NT2/D1 (cell line): ENCODE measurements at places on chromosomes 7 and 10.
A peak's percentile ranks its signal among the peaks of the same experiment; 100 is the strongest.

GRCh38 chr10:19663344-19663743 lies 152.9 kb upstream of the PLXDC2 start:
- DNase-seq, result no peak

- DNase-seq, result peak; percentile 16
Measured at GRCh38 chr7:21317966-21318915, 109.6 kb upstream of the SP4 start.

GRCh38 chr7:32216759-32217158 lies 146.6 kb upstream of the PDE1C start:
- no peak for DNase-seq

- no peak for DNase-seq
Measured at GRCh38 chr10:67696029-67696428, at the start of gene CTNNA3. CTNNA3 (minus strand) TSS chr10:67696195.

DNA sequence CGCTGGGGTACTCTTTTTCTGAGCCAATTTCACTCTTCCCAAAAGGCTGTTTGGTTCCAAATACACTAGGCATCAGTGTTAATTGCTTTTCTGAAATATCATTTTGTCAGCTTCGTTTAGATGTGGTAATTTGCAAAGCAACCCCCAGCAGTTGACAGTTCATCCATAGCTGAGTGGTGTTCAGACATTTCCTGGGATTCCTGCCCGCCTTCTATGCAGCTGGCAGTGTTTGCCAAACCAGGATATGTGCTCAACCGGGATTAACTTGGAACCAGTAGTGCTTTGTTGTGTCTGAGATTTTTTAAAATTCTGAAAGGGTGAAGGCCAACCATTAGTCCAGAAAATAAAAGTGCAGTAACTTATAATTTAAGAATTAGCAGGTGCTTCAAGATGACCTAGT lies 25.2 kb upstream of the MKLN1 start:
- DNase-seq, result no peak

DNA sequence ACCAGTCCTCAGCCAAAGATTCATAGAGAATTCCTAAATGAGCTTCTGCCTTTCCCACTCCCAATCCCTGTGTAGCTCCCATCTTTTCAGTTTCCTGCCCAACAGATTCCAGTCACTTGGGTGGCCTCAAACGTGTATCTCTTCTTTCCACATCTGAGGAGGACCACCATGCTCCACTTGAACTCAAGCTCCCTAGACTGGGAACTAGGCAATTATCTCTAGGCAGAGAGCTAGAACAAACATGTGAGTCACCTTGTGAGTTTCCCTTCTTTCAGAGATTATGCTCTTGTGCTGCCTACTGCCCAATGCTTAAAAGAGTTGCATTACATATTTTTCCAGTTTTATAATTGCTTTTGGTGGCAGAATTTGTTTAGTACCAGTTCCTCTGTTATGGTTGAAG lies 178.0 kb downstream of the MDFIC start:
- DNase-seq, result no peak

GRCh38 chr7:41207141-41207540 lies 495.7 kb downstream of the INHBA start:
- DNase-seq, result no peak

- no peak for DNase-seq
Measured at GRCh38 chr7:141549582-141549981, 1.6 kb upstream of the AGK start.

DNA sequence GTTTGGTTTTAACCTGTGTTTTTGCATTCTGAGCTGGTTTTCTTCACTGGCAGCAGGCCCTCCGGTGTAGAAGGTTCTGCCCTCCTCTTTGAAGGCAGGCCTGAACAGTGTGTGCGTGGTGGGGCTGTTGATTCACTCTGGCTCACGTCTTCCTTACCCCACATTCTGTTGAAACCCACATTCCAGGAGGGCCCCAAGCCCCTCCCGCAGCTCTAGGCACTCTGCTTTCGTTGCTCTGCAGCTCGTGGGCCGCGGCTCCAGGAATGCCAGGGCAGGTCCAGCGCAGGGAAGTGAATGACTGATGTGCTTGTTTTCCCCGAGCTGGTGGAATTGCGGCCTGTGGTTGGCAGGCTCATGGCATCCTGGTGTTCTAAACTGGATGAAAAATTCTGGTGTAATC lies 49.0 kb downstream of the HTRA1 start:
- DNase-seq, result no peak

GRCh38 chr7:64733550-64734240 lies 60.5 kb upstream of the ZNF138 start:
- DNase-seq, result no peak

- no peak for DNase-seq
Measured at GRCh38 chr7:8147760-8148463, 114.1 kb downstream of the ICA1 start.

DNA sequence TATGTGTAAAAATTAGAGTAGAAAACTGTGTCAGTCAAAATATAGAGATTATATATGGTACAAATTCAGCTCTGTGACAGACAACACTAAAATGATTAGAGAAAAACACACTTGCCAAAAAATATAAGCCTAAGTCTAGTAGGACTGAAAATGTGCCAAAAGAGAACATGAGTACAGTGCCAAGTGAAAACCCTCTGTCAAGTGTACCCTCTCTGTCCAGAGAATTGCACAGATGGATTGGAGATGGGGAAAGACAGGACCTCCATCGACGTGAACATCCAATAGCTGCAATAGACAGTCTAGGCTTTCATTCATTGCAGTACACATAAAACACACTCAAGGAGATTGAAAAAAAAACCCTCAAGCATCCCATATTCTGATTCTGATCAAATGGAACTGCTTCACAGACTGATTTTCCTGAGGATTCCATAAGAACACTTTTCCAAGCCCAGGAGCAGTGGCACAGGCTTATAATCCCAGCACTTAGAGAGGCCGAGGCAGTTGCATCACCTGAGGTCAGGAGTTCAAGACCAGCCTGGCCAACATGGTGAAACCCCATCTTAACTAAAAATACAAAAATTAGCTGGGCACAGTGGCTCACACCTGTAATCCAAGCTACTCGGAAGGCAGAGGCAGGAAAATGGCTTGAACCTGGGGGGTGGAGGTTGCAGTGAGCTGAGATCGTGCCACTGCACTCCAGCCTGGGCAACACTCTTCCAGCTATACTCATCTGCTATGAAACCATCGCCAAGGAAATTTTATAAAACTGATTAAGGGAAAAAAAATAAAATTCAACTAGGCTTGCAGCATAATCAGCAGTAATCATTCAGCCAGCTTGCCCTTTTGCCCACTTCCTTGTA lies 110.0 kb upstream of the TRIM24 start:
- no peak for DNase-seq

DNA sequence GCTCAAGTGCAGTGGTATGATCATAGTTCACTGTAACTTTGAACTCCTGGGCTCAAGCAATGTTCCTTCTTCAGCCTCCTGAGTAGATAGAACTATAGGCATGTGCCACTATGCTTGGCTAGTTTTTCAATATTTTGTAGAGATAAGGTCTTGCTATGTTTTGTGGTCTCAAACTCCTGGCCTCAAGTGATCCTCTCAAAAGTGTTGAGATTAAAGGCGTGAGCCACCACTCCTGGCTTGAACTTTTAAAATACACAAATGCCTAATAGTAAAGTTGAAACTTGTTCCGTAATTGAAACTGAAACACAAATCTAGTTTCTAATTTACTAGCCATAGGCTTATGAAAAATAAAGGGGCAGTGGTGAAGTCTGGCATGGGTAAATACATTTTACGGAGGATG lies 65.7 kb downstream of the AP3M1 start:
- no peak for DNase-seq

DNA sequence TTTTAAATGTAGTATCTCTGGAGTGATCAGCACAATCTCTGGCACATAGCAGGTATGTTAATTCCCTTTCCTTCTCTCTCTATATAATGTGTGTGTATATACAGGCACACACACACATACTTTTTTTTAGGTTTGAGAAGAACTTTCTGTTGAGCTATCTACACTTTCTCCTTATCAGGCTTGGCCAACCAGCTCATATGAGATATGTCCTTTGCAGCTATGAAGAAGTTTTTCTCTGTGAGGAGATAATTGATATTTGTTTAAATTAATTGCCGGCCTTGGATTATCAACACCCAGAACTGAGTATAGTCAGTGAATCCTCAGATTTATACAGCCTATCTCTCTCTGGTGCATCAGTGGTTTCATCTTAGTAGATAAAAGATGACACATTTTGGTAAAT lies 2.3 kb upstream of the MCU start:
- DNase-seq, result no peak

DNA sequence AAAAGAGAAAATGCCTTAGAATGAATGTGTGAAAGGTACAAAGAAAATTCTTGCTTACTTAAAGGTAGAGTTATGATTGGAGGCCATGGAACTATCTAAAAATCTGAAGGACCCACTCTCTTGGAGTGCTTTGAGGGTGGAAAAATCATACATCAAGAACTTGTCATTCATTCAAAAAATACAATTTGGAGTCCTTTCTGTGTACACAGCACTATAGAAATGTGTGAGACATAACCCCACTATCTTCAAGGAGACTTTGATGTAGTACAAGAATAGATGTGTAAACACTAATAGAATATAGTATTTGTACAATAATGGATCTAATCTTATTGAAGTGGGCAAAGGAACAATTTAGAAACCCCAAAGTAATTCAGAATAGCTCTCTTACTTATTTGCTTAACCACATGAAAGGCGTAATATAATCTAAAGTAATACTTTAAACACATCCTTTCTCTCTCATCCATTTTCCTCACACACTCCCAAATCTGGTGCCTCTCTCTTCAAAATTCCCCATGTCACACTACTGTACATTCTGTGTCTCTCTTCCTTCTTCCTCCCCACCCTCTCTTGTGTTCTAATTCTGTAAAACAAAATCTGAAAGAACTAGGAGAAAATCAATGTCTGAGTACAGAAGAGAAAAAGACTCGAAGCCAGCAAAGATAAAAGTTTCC lies 166.7 kb downstream of the DNAJB9 start:
- DNase-seq, result no peak

- DNase-seq, result no peak
Measured at GRCh38 chr7:42445691-42446090, 208.7 kb upstream of the GLI3 start.

DNA sequence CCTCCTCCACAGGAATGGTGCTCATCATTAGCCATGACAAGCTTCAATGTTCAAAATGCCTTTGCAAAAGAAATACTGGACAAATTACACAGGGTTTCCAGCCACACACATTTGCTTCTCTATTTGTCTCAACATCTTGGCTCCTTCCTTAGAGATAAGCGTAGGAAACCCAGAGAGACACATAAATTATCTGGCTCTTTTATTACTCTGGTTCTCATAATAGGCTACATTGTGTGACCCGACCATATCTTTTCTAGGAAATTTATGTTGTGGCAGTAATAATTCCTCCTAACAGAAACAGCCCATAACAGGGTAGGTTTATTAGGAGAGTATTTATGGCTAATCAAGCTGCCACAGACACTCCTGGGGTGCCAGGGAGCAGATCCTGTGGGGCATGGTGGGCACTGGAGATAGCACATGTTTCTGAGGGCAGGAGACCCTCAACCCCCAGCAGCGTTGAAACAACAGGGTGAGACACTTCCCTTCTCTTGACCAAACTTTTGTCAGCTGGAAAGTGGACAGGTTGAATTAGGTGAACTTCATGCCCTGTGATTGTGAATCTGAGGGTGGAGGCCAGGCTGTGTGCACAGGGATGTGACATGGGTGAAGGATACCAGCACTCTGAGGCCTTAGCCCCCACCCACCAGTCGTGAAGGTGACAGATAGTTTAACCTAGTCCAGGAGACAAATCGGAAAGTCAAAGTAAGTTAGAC lies 295.9 kb upstream of the ZNF32 start:
- no peak for DNase-seq

GRCh38 chr7:108838198-108838597 lies 268.5 kb downstream of the DNAJB9 start:
- DNase-seq, result no peak

- no peak for DNase-seq
Measured at GRCh38 chr10:34224639-34225038, 590.5 kb downstream of the PARD3 start.

DNA sequence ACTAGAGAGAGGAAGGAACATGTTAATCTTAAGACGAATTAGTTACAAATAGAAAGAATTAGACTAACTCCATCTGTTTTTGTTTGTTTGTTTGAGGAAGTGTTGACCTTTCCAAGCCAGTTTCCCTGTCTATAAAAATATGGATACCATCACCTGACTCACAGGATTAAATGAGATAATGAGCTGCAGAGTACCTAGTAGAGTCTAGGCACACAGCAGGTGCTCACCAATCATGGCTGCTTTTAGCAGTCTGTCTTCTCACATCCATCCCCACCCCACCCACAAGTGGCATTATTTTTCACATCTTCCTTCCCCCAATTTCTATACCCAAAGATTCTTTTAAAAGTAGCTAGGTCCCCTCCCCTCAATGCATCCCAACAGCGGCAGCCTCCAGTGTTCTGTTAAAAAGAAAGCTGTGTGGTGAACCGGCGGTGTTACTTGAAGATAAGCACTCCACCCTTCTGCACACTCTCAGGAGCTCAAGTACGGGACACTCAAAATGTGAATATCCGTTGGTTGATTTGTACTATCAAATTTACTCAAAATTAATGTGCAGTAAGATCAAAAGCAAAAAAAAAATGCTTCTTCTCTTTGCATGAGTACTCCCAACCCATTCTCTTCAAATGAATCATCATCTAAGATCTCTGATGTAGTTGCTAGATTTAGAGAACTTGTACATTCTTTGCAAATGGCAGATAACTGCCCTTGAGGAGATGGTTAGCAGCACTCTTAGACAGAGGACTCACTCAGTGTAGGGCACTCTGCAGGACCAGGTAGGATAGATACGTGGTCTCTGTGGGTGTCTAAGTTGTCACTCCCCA lies 145.4 kb upstream of the ASAH2 start:
- DNase-seq, result no peak

- no peak for DNase-seq
Measured at GRCh38 chr7:105778956-105779355, 97.4 kb downstream of the ATXN7L1 start.

- no peak for DNase-seq
Measured at GRCh38 chr7:43851805-43852204, 17.5 kb downstream of the MRPS24 start.

- DNase-seq, result no peak
Measured at GRCh38 chr7:120168066-120168465, 104.9 kb upstream of the KCND2 start.

DNA sequence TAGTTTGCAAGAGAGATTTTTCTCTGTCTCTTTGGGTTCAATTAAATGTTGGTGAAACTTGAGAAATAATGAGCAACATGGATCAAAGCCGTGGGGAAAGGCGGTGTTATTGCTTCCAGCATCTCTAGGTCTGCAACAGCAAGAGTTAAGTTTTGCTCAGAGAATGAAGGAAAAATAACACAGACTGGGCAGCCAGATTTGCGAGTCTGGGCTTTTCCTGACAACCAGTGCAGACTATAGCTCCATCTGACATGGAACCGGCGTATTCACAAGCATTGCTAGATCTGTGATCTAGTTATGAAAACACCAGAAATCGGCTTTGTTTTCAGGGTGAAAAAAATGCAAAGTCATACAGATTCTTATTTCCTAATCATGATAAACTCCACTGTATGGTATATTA lies 110.4 kb downstream of the CAMK1D start:
- DNase-seq, result no peak
